ENCODE measurements at places on chromosomes 5 and 9.

GRCh38 chr5:663436-664342 lies 29.5 kb downstream of the TPPP start:
- no peak for DNase-seq

DNA sequence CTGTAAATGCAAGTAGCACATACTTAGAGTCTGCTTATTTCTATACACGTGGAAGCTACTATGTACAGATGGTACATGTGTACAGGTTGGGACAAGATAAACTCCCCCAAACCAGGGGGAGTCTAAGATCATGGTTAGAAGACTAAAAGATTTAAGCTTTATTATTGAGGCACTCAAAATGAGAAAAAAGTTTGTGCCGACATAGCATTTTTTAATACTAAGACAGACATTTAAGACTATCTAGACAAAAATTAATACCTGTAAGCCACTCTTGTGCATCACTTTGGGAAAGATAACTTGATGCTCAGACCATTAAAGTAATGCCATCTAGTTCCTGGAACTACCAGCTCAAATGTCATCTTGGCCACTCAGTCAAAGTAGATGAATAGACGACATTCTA lies 279.4 kb downstream of the ARL15 start:
- DNase-seq = no peak

DNA sequence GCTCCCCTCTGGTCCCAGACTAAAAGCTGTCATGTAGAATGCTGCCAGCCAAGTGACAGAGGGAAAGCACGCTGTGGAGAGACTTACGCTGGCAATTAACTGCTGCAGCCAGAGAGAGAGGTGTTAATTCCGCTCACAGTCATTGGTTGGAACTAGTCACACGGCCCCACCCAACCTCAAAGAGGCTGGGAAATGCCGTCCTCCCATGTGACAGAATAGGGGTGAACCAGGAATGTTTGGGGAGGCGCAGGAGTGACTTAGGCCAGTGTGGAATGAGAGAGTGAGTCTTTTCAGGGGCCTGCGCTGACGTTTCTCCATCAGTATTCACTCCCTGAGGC lies 87.6 kb downstream of the AMBP start:
- no peak for DNase-seq

GRCh38 chr9:120474591-120475243 lies 105.2 kb downstream of the CDK5RAP2 start:
- no peak for DNase-seq

DNA sequence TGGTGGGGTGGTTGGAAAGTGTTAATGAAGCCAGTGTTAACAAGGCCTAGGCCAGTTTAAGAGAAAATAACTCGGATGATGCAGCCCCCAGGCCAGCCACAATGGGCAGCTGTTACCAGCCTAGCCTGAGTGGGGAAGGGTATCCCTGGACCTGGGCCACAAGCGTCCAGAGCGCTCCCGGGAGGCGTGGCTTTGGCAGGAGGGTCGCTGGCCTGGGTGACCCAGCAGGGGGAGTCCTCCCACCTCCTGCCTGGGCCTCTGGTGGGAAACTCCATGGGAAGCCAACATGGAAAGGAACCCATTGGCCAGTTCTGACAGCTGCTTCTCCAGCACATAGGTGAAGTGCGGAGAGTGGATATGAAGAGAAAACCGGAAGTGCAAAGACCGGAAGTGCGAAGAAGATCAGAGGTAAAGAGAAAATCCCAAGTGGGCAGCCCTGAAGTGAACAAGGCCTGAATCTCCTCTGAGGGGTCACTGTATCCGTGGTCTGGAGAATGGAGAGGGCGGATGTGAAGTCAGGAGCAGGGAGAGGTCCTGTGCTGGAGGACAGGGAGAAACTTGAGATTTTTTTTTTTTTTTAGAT lies 79.0 kb downstream of the ADCY2 start:
- no peak for DNase-seq

- DNase-seq = no peak
Measured at GRCh38 chr5:82894716-82895115, 182.5 kb downstream of the TMEM167A start.

GRCh38 chr9:85543196-85543595 lies 198.6 kb downstream of the AGTPBP1 start:
- DNase-seq = no peak

DNA sequence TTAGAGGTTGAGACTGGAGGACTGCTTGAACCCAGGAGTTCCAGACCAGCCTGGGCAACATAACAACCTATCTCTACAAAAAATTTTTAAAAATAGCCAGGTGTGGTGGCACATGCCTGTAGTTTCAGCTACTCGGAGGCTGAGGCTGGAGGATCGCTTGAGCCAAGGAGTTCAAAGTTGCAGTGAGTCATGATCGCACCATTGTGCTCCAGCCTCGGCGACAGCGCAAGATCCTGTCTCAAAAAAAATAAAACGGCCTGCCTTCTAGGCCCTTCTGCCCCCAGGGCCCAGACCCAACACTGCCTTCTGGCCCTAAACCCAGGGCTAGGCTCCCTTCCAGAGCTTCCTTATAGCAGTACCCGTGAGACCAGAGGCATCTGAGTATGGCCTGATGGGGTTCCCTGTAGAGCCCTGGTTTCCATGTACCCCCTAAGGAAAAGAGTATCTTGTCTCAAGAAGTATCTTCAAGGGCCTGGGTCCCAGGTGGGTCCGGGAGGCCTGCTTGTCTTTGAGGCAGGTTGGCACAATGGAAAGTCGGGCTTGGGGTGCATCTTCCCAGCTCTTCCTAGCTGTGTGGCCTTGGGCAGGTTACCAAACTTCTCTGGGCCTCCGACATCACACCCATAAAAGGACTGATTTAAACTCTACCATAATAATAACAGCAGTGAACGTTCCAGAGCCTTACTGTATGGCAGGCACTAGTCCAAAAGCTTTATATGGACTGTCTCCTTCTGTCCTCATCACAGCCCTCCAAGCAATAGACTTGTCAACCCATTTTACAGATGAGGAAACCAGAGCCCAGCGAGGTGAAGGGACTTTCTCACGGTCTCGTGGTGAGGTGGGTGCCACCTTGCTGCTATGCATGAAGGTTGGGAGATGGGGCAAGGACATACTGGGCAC lies 9.6 kb downstream of the LRRC8A start:
- DNase-seq = no peak

- no peak for DNase-seq
Measured at GRCh38 chr9:137945581-137945980, 68.0 kb downstream of the CACNA1B start.

GRCh38 chr5:68480335-68480940 lies 264.9 kb downstream of the PIK3R1 start:
- no peak for DNase-seq

DNA sequence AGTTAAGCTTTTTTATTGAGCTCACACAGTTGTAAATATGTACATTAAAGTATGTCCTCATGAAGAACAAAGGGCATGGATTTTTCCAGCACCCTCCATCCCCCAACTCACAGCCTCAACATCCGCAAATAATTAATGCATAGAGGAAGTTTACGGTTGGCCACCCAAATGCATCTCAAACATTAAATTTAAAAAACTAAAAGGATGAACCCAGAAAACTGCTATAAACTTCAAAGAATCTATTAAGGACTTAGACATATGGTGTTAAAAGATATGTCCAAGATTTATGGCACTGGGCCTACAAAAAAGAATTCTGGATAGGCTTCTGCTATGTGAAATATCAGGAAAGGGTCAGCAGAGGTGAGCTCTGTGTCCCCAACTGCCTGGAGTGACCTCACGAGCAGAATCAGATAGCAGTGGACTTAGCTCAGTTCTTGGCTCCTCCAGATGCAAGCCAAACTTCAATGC lies 54.0 kb upstream of the TNC start:
- DNase-seq = no peak

GRCh38 chr5:23635938-23636337 lies 128.5 kb downstream of the PRDM9 start:
- no peak for DNase-seq

- DNase-seq = no peak
Measured at GRCh38 chr9:76400534-76401096, 6.4 kb upstream of the RFK start.

DNA sequence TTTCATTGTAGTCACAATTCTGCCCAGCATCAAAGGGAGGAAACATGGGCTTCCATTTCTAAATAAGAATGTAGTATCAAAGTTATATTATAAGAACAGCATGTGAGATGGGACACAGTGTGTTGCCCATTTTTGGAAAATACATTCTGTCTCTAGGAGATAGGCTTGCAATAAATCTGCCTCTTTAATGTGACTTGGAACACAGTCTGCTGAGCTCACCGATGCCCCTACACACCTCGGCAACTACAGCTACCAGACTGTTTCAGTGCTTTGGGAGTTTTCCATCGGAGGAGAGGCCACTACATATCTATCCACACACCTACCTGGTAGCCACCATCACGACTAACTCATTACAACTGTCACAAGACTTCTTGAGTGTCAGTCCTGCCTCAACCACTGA lies 18.9 kb upstream of the FCHO2 start:
- DNase-seq = no peak

GRCh38 chr9:129878291-129878690 lies 43.0 kb downstream of the USP20 start:
- no peak for DNase-seq

GRCh38 chr9:2043881-2044462 lies 28.8 kb downstream of the SMARCA2 start:
- DNase-seq = peak; percentile 48

DNA sequence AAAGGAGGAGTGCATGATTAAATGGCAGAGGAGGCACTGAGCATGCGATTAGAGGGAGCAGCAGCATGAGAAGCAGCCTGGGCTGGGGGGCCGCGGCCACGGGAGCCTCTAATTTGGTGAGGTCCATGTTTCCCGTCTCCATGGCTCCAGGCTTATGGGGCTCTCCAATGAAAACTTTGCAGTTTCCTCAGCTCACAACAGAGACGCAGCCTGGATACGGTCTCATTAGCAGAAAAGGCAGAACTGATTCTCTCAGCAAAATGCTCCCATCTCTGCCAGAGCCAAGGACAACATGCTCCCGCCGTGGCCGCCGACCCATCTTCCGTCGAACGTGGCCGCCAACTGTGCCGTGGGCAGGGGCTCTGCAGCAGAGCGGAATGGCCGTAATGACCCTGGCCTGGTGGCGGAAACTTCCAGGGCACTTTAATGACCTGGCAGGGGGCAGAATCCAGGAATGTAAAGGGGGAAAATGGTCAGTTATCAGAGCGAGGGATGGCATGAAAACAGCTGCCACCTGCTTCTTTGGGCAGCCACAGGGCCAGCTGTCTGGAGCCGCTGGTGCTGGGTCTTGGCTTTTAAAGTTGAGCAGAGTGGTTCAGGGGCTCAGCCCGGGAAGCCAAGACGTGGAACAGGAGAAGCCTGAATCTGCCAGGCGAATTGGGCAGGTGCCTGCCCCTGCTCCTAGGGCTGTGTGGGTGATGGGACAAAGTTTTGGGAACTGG lies 76.5 kb downstream of the COL5A1 start:
- no peak for DNase-seq

- no peak for DNase-seq
Measured at GRCh38 chr5:1942158-1942557, 59.4 kb upstream of the IRX4 start.

- DNase-seq = no peak
Measured at GRCh38 chr9:92468206-92468605, 14.1 kb downstream of the ASPN start.

DNA sequence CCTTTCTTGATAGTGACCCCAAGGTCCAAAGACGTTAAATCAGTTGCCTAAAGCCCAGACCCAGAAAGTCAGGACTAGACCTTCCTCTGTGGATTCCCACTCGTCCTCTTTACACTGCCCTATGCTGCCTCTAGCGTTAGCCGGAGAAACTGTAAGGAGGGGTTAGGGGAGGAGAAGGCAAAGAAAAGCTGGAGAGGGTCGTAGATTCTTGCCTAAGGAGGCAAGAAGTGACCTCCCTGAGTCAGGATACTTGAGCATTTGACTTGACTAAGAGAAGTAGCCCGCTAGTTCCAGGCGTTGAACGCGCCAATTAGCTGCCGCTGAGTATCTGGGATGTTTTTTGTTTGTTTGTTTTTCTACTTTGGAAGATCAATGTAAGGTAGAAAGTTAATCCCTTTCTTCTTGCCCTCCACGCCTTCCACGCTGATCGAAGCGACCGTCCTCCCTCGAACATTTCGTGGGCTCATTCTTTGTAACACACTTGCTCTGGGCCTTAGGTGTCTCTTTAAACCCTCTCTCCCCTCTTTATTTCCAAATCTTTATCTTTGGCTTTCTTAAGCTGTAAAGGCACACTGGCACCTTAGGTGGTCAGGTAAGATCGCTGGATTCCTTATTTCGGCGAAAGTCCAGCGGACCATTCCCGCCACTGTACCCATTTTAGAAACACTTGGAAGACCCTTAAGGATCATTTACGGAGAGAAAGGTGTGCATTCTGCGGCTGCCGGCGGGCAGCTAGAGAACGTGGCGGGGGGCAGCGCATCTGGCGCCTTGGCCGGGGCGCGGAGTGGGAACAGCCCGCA lies 5.1 kb upstream of the RGMB start:
- DNase-seq = peak; percentile 63

- no peak for DNase-seq
Measured at GRCh38 chr5:111952555-111952954, 195.6 kb upstream of the NREP start.

GRCh38 chr9:33306037-33306436 lies 15.7 kb downstream of the NFX1 start:
- DNase-seq = no peak

DNA sequence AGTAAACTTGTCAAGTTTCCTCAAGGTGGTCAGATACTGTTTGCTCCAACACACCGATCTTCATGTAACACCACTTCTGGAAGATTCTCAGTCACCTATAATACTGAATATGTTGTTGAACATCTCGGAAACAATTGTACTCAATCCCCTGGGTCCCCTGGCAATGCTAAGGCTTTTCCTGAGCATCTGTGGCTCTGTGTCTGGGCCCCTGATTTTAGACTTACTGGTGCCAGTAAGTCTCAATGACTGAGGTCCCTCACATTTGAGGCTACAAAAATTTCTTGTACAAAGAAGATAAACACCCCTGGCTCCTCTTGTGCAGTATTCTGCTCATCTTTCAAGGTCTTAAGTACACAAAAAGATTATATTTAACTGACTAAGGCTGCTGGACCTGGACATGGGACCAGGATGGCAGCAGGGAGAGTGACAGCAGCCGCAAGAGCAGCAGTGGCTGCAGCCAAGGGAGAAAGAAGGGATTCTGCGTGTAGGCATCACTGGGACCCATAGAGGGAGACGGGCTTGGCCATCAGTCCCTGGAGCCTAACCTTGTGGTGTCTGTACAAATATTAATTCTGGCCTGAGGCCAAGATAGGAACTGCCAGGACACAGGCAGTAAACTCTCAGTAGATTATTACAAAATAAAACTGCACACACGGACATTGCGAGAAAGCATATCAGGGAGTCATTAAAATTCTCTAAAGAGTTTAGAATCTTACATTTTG lies 49.0 kb upstream of the TNPO1 start:
- DNase-seq = no peak

- DNase-seq = no peak
Measured at GRCh38 chr9:102035929-102036328, 297.5 kb upstream of the GRIN3A start.

DNA sequence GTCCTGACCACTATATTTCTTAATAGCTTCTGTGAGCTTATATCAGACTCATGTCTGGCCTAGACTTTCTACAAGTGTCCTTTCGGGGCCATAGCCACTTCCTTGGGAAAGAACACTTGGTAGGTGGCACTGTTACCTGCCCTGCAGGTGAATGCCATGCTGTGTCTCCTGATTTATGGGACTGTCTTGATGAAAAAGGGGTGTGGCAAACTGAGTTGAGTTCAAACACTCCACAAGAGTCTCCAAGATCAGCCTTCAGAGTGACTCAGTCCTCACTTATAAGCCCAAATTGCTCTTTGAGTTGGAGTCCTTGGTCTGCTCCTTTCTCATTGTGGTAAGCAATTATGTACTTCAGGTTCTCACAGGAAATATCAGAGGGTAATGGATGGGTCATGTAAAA lies 9.9 kb upstream of the ANKHD1 start:
- DNase-seq = no peak
